NCI-H524 treated with DMSO at 0.1 percent for 48 hours (cell line): ENCODE measurements at places on chromosomes 16 and 17.

- DNase-seq = peak; percentile 23
These were observed 54.2 kb upstream of the SEC14L1 start for GRCh38 chr17:77086433-77087010.

DNA sequence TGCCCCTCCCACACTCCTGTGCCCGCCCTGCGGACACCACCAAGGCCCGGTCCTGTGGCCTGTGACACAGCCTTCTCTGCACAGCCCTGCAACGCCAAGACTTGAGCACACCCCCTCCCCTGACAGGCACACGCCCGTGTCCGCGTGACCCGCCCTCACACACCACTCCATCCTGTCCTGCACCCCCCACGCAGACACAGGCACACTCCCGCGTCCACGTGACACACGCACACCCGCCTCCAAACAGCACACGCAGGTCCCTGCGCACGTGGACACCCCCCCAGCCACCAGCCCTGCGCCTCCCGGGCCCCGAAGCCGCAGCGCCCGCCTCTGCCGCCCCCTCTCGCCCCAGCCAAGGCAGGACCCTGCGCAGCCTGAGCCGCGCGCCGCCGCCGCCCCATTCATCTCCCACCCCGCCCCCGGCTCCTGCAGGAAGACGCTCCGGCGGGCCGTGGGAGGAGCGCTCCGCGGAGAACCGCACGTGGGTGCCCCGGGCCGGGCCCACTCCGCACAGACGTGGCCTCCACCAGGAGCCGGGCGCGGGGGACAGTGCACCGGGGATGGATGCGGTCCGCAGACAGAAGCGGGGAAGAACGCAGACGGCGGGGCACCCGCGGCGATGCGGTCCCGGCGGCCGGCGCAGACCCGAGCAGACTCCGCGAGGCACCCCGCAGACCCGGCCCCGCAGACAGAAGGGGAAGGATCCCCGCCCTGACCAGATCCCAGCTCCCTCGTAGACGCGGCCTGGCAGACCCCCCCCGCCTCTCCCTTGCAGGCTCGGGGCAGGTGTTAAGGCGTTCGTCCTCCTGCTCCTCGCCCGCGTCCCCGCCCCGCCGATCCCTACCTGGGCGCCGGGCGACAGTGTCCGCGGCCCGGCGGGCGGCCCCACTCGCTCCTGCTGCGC lies 506 bp downstream of the CAMKK1 start:
- no peak for DNase-seq

DNA sequence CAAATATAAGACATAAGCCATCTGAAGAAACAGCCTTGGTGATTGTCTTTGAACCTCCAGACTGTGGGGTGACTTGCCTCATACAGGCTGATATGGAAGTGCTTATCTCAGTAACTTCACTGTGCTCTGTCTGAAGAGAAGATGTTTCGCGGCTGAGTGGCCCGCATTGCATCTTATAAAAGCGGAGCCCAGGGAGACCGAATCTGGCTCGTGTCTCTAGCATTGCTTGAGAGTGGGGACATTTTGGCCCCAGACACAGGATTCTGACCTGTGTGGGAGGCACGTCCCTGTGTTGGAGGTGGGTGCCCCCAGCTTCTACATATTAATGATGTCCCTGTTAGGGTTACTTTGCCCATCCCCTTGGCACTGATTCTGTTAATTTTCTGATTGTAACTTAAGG lies 66.4 kb downstream of the METRNL start:
- DNase-seq = no peak

GRCh38 chr17:50144845-50145531 lies 5.5 kb downstream of the PPP1R9B start:
- no peak for DNase-seq

DNA sequence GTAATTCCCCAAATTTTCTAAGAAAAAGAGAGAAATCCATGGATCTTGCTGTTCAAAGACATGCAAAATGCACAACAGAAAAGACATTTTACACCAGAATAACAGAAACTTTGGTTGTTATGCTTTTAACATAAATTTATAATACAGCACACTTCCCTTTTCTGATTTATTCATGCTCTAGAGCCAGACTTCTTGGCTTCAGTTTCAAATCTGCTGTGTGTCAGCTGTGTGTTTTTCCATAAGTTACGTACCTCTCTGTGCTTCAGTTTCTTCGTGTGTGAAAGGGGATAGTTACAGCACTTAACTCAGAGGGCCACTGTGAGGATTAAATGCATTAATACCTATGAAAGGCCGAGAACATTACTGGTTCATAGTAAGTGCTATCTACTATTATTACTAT lies 6.8 kb upstream of the CCL3L1 start:
- DNase-seq = no peak

- DNase-seq = peak; percentile 83
These were observed 191.1 kb downstream of the C16orf78 start for GRCh38 chr16:49564496-49565229.
